ENCODE measurements at places on chromosomes 1 and 21. TPM values are rescaled to one million over a fixed set of nuclear protein-coding genes. Genes with fewer than 3 reads are reported as not detected.

DNA sequence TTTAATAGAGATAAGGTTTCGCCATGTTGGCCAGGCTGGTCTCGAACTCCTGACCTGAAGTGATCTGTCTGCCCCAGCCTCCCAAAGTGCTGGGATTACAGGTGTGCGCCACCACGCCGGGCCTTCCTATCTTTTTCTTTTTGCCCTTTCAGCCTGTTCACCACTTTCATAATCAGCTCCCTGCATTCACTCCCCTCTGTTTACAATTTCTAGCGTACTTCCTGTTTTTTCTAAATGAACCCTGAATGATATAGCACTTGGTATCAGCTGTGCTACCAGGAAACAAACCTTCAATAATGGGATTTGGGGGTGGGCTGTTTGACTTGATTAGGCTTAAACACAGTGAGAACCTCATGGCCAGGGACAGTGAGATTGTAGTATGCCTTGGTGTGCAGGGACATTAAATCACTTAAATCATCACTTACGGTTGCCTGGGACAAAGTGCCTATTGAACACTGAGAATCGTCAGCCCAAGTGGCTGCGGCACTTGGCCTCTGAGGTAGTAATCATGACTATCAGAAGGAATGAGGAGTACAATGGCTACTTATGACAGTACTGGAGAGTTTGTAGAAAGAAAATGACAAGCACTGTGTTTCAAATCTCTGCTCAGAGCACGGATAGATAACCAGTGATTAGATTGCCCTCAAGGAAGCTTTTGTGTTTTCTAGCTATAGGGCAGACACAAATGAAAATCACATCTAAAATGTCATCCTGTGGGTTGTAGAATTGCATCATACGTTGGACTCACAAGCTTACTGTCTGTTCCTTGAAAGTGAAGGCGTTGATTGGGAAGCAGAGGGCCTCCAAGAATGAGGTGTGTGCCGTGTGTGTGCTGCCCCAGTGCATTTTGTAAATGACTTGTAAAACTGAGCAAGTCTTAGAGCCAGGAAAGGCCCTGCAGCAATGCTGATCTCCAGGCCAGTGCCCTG, 661.8 kb downstream of the MATN1 start:
- ATAC-seq: no peak

DNA sequence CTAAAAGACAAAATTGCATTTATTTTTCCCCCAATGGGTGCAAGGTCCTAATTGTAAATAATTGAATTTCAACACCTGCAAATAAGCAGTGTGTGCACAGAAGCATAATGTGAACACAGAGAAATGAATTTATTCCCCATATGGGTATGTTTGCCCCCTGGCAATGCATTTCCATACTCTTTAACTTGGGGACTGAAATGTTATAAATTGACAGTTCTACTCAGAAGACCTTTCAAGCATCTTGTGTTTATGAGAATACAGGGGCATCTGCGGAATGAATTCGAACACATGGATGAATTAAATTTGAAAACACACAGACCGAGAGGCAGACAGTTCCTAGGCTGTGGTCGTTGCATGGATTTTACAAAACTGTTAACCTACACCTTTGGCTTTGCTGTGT, 3.5 kb downstream of the PBX1 start:
- no peak for ATAC-seq

The SPATA17 gene
- 1.00 TPM for total RNA-seq

GRCh38 chr1:211372463-211372862, 45.8 kb downstream of the TRAF5 start:
- no peak for ATAC-seq
